ENCODE measurements at places on chromosomes 6 and 20.
A peak's percentile ranks its signal among the peaks of the same experiment; 100 is the strongest.

DNA sequence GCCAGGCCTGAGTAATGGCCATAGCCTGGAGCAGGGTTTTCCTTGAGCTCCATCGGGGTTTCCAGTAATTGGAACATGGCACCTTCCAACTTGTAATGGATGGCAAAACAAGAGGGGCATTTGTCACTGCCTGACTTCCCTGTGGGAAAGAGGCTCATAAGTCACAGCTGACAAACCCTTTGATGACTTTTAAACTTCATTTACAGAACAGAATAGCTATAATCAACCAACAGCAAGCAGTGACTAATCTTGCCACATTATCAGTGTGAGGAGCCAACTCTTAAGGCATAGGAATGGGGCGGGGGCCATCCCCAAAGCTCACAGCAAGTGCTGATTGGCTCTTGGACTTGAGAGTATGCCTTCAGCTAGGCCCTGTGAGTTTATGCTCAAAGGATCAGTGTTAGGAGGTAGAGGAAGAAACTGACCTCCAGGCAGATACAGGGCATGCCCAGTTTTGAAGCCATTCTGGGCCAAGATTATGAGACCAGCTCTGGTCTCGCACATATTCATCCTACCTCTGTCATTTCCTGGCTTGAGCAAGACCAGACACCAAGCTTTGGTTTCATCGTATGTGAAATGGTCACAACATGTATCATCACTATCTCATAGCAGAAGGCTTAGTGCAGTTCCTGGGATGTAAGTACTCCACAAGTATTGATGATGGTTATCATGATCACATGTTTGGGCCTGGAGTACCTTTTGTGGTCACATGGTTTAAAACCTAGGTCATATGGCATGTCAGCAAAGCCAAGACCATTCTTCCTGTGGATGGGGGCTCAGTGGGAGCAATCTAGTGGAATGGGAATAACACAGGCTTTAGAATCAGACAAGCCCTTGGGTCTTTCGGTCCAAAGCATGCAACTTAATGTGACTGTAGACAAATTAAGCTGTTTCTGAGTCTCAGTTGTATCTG is 49.2 kb downstream of the EIF2S2 start:
- peak; percentile 15 for ATAC-seq

- no peak for ATAC-seq
Measured at GRCh38 chr6:153392156-153392555, 261.1 kb upstream of the RGS17 start.

- no peak for ATAC-seq
Measured at GRCh38 chr6:93624408-93624807, 205.0 kb upstream of the EPHA7 start.

DNA sequence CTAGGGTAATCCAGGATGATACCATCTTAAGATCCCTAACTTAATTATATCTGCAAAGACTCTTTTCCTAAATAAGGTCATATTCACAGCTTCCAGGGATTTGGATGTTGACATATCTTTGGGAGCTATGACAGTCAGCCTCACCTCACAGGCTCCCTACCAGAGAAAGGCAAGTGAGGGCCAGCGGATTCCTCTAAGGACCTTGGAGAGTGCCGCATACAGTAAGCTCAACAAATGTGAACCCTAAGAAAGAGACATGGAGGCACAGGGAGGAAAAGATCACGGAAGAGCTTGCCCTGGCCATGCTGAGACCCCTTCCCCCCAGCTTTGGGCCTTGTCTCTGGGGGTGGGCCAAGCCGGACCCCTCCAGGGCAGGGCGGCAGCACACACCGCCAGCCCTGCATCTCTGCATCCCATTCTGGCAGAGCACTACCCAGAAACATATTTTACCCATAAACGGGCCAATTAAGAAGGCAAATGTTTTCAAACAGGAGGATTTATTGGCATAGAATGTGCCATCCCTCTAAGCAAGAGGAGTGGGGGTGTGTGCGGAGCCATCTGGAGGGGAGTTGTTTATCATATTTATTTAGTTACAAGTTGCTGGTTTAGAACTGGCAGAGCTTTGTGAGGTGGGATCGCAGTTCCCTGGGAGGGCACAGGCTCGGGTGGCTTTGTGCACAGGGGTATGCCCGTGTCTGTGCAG is 55.4 kb downstream of the CHMP4B start:
- ATAC-seq, result no peak

GRCh38 chr6:20853828-20854227 is 319.6 kb downstream of the CDKAL1 start:
- no peak for ATAC-seq

GRCh38 chr6:79898076-79898475 is 49.3 kb downstream of the ELOVL4 start:
- no peak for ATAC-seq

DNA sequence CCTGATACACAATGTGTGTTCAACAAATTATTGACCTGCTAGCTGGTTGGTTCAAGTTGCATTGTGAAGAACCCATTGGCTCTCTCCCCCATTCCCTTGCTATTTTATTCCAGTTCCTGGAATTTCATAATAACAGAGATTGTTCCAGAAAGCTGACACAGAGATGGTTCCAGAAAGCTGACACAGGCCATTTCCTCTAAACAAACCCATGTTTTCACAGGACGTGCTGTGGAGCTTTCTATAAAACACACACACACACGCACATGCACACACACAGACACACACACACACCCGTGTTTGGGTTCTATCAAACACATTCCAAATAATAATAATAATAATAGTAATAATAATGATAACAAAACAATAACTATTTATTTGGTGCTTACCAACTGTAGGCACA is 259.1 kb downstream of the CLIC5 start:
- no peak for ATAC-seq

GRCh38 chr6:18284261-18284660 is 19.9 kb upstream of the DEK start:
- no peak for ATAC-seq

DNA sequence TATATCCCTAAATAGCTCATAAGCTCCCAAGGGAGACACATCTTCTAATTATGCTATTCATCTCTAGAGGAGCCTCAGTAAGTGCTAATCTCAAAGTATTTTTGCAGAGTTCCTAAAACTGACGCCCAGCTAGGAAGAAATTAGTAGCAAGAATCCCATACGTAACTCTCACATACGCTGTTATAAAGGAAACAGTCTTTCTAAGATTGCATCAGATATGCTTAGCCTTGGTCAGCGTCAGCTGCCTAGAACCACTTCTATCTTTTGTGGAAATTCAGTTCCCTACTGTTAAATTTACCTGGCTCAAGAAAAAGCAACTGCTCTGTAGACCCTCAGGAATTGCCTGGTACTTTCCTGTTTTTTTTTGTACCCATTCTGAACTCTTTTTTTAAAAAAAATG is 13.6 kb downstream of the RIPOR2 start:
- ATAC-seq, result no peak

GRCh38 chr20:4108495-4109306 is 93.3 kb upstream of the RNF24 start:
- peak; percentile 78 for ATAC-seq

GRCh38 chr6:97240222-97240621 is 42.8 kb downstream of the MMS22L start:
- ATAC-seq, result no peak

DNA sequence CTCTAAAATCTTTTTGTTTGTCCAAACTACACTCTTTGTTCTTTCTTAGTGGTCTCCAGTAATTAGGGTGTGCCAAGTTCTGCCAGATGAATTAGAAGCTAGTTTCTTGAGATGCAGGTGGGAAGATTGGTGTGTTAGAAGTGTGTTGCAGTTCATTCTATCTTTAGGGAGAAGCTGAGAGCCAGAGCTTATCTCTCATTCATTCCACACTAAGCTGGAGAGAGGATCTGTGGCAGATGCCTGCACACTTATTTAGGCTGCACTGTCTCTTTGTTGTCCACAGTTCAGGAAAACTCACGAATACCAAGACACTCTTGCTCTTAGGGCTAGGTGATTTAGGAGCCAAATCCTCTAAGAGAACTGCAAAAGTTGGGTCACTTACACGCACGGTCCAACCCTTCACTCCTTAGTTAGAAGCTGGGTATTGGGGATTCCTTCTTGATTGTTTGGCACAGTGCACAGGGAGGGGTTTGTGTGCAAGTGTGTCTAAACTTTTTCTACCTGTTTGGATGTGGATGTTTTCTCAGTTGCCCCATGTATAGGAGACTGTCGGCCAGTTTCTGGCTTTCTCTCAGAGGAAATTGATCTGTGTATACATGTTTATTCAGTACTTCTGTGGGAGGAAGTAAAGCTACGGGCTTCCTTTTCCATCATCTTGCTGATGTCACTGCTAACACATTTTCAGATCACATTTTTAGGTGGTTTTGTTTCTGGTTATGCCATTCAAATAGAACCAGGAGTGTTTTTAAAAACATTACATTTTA is 49.5 kb downstream of the SMAP1 start:
- ATAC-seq, result peak; percentile 73

DNA sequence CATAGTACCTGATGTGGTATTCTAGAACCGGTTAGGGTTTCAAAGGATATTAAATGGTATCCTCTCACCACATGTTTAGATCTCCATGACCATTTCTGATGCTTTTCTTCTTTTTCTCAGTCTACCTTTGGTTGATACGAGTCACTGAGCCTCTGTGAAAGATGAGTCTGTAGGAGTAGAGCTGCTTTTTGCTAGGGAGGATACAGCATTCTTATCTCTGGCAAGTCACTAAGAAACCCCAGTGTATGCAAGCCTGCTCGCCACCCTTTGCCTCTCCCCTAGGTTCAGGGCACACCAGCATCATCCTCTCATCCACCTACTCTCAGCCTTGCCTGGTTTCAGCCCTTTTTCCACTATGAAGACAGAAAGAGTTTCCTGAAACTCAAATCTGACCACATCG is 89.9 kb downstream of the MTFR2 start:
- ATAC-seq, result no peak

DNA sequence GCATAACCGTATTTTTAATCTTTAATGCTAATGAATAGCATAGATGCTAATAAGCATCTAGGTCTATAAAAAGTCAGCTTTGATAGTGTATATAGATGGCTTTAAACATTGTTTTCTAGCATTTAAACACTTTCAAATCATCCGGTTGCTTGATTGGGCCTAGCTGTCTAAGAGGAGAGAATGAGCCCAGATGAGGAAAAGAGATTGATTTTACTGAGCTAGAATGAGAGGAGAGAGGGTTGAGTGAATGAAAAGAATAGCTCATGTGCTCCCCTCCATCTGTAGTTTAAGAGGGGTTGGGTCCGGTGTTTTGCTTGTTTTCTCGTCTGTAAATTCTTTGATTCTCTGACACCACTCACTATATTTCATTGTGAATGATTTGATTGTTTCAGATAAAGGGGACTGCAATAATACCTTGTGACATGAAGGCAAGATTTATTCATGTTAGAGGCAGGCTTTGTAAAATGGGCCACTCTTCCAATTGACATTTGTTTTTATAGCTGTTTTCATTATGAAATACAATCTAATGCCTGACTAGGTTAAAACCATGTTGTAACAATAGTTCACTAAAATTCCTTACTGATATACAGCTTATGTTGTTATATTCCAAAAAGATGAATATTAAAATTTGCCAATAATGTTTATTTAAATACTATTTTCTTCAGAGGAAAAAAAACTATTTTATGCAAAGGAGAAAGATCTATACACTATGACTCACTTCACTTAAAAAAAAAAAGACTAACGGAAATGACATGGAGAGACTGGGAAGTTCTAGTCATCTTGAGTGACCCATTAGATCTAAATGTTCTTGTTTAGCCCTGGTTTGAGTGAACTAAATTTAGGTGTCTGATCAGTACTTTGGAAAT is 3.2 kb downstream of the PTPN1 start:
- ATAC-seq, result no peak

- ATAC-seq, result no peak
Measured at GRCh38 chr6:113491376-113491775, 365.8 kb upstream of the MARCKS start.

DNA sequence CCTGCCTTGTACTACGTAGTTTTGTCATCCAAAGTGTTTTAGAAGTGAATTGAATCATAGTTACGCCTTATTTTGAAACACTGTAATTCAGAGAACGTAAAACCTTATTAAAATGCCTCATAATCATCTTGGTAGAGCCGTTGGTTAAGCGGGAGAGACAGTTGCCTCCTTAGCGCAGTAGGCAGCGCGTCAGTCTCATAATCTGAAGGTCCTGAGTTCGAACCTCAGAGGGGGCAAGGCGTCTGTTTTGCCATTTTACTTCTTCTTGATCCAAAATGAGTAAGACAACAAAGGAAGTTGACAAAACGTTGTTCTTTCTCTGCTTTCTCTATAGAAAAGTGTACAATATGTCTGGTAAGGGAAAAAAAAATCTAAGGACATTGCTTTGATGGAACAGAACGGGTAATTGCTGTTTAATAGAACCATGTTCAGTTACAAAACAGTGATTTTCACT is 20.7 kb upstream of the TRIM27 start:
- peak; percentile 21 for ATAC-seq

GRCh38 chr20:63855363-63856097 is 5.8 kb upstream of the ABHD16B start:
- no peak for ATAC-seq

GRCh38 chr20:24686156-24686555 is 216.7 kb downstream of the SYNDIG1 start:
- ATAC-seq, result no peak

- ATAC-seq, result no peak
Measured at GRCh38 chr6:96675597-96675996, 112.7 kb downstream of the FHL5 start.

DNA sequence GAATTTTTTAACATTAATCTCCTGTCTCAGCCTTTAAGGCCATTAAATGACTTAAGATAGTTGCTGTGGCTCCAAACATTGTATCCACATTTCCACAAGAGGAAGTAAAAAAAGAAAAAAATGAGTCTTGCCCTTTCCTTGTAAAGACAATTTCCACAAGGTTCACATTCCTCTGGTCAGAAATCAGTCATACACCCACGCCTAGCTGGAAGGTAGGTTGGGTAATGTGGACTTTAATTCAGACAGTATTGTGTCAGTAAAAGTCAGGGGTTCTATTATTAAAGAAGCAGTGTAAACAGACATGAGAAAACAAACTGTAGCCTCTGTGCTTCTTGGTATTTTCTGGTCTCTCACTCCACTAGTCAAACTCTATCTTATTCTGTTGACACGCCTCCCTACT is 682.0 kb downstream of the GRIK2 start:
- ATAC-seq, result no peak

DNA sequence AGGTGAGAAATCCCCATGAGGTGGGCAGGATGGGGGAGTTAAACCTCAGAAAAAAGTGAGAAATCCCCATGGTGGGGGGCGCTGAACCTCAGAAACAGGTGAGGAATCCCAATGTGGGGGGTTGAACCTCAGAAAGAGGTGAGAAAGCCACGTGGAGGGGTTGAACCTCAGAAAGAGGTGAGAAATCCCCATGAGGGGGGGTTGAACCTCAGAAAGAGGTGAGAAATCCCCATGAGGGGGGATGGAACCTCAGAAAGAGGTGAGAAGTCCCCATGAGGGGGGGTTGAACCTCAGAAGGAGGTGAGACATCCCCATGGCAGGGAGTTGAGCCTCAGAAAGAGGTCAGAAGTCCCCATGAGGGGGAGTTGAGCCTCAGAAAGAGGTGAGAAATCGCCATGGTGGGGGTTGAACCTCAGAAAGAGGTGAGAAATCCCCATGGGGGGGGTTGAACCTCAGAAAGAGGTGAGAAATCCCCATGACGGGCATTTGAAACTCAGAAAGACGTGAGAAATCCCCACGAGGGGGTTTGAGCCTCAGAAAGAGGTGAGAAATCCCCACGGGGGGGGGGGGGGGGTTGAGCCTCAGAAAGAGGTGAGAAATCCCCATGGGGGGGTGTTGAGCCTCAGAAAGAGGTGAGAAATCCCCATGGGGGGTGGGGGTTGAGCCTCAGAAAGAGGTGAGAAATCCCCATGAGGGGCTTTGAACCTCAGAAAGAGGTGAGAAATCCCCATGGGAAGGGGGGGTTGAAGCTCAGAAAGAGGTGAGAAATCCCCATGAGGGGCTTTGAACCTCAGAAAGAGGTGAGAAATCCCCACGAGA is 14.3 kb upstream of the GOPC start:
- peak; percentile 41 for ATAC-seq

- no peak for ATAC-seq
Measured at GRCh38 chr6:1814279-1814678, 204.6 kb downstream of the FOXC1 start.

All from activated CD4-positive, CD25-positive, alpha-beta regulatory T cell treated with anti-CD3 and anti-CD28 coated beads, Interleukin-2, amount 50 U/mL, for 24 hours (primary cell).